ENCODE measurements at places on chromosomes 1 and 21.
A peak's percentile ranks its signal among the peaks of the same experiment; 100 is the strongest.

DNA sequence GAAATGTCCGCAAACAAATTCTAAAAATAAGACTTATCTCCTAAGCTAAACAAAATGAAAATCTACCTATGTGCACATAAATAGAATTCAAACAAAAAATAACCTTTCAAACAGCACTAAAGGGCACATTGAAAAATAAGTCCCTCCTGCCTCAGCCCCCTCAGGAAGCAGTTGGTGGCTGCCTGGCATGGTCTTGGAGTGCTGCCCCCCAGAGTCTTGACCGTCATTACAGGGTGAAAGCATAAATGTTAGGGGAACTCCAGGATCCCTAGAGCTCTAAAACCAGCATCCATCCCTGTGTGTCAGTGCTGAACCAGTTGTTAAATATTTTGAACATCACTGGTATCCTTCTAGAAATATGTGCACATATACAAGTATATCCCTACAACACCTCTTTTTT is 6.5 kb upstream of the NPL start:
- no peak for DNase-seq

DNA sequence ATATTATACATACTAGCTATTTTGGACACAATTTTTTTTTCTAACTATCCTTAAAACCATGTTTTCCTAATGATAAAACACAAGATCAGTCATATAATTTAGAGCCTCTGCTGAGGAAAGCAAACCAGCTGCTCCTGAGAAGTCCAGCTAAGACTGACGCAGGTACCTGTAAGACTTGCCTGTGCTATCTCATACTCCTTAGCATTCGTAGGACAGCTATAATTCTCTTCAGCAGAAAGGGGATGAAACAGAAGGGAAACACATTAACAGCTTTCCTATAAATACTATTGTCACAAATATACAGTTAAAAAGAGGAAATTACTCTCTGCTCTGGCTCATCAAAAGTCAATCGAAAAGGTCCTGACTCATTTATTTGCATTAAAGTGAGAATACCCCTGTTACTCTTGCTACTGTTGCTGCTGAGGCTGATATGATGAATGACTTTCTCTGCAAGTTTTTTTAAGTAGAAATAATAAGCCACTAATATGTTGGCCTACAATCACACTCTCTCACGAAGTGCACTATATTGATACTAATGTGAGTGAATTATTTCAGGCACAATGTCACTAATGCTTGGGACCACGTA is 757.1 kb downstream of the KCNT2 start:
- no peak for DNase-seq

DNA sequence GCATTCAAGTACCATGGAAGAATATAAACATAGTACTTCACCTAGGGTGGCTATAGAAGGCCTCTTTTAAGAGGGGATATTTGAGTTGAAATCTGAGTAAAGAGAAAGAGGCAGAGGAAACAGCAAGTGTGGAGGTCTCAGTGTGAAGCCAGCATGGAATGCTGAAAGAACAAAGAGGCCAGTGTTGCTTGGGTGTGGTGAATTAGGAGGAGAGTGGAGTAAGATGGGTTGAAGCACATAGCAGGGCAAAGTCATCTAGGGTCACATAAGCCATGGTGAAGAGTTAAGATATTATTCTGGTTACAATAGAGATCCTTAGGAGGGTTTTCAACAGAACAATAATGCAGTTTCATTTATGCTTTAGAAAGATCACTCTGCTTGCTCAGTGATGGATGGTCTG is 37.5 kb downstream of the C1orf141 start:
- no peak for DNase-seq

- DNase-seq, result no peak
Observed at GRCh38 chr1:192529811-192530210, 45.8 kb upstream of the RGS1 start.

GRCh38 chr1:228666686-228667623 is 68.3 kb upstream of the RHOU start:
- DNase-seq, result no peak

DNA sequence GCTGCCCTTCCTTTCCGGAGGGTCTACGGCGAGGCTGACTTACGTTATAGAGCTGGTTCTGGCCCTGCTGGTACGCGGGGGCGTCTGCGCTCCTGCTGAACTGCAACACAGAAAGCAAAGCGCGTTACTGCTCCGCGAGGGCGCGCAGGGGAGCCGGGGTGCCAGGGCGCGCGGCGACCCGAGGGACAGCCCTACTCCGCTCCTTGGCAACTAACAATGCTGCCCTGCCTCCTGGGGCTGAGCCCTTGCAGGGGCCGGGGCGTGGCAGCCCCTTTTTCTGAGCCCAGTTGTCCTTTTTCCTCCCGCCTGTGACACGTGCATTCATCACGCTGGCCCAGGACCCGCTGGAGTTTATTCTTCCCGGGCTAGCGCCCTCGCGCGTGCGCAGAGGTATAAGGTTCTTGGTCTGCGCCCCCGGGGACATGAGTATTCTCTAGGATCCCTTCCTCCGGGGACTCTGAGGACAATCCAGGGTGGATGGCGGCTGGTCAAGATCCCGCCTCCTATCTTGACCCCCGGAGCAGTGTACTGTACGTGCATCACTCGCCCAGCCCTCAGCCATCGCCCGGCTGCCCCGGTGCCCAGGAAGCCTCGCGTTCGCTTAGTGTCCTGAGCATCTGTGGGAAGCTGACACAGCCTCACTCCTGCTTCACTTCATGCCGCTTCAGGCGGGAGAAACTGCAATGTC is 78.9 kb downstream of the CD247 start:
- peak; percentile 59 for DNase-seq

- DNase-seq, result no peak
Observed at GRCh38 chr21:20004367-20004766, 993.8 kb upstream of the NCAM2 start.

- no peak for DNase-seq
Observed at GRCh38 chr1:26784023-26784871, 3.5 kb upstream of the PIGV start.

DNA sequence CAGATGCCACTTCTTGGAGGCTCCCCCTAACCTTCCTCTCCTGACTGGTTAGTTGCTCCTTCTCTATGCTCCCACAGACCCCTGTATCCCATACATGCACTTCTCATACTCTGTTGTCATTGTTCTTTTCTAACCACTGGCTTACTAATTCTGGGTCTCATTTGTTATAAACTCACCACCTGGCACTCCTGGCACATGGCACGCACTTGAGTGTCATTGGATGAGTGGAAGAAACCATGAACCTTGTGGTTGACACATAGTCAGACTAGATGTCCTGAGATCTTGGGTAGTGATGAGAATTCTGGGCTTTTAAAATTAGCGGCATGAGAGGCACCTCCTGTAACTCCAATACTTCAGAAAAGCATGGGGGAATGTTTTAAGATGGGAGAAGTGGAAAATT is 49.3 kb downstream of the TRIM62 start:
- DNase-seq, result no peak

DNA sequence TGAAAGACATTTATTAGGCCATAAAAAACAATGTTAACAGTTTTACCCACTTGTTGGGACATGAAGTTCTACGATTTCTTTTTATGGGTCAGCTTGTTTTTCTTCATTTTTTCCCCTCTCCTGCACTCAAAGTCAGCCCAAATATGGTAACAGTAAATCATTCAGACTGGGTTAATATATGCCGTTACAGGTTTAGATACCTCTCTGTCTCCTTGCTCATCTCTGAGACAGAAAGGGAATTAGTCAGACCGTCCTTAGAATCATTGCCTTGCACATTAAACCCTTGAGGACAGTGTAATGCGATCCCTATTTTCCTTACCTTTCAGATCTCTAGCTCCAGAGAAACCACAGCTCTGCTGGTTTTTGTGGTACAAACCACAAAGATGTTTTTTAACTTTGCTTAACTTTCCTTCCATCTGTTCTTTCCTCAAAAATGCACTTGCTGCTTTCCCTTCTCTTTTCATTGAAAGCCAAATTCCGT is 613.3 kb downstream of the PLPP3 start:
- no peak for DNase-seq
